ENCODE measurements at places on chromosomes 16 and 17. TPM values are rescaled to one million over a fixed set of nuclear protein-coding genes. Genes with fewer than 3 reads are reported as not detected.

The PRSS27 gene
- total RNA-seq: 1.3 TPM

DNA sequence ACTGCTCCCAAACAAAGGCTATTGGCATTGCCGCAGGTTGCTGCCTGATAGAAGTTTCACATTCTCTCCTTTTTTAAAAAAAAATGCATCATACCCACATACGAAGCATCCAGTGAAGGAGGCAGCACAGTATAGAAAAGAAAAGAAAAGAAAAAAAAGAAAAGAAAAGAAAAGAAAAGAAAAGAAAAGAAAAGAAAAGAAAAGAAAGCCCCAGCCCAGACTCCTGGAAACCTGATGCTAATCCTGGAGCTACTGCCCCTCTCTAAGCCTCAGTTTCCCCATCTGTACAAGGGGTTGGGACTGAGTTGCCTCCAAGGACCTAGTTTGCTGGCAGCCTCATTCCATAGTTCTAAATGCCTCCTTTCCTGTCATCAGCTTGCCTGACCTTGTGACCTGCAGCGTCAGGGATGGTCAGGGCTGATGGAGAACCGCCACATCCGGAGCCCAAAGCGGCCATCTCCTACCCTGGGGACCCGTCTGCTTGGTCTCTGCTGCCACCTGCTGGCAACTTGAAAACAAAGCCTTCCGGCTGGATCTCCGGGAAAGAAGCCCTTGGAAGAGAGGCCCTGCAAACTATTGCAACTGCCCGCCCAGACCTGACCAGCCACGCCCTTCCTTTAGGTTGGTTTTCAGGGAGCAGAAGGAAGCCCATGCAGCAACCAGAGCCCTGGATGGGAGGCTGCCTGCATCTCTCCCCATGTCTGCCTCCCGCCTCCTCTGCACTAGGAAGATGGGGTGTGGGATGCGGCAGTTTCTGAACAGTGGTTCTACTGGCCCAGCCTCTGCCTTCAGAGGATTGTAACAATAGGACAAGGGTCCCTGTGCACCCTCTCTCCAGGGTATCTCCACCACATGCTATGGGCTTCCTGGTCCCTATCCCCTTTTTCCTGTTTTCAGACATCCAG lies 13.0 kb downstream of the AIPL1 start:
- peak; percentile 86 for DNase-seq

DNA sequence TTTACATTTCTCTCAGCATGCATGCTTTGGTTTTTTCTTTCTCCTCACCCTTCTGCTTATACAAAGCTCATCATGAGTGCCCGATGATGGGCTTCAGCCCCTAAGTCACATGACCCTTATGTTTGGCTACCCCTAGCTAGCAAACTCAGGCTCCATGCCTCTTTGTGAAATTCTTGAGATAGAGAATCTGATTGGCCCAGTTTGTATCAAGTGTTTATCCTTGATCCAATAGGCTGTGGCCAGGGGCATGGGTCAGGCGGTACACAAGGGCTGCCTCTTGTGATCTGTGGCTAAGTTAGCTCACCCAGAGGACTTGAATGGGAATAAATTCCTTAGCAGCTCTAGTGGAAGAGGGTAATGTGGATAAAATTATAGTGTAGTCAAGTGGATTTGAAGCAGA lies 11.5 kb upstream of the TOX3 start:
- DNase-seq: no peak

DNA sequence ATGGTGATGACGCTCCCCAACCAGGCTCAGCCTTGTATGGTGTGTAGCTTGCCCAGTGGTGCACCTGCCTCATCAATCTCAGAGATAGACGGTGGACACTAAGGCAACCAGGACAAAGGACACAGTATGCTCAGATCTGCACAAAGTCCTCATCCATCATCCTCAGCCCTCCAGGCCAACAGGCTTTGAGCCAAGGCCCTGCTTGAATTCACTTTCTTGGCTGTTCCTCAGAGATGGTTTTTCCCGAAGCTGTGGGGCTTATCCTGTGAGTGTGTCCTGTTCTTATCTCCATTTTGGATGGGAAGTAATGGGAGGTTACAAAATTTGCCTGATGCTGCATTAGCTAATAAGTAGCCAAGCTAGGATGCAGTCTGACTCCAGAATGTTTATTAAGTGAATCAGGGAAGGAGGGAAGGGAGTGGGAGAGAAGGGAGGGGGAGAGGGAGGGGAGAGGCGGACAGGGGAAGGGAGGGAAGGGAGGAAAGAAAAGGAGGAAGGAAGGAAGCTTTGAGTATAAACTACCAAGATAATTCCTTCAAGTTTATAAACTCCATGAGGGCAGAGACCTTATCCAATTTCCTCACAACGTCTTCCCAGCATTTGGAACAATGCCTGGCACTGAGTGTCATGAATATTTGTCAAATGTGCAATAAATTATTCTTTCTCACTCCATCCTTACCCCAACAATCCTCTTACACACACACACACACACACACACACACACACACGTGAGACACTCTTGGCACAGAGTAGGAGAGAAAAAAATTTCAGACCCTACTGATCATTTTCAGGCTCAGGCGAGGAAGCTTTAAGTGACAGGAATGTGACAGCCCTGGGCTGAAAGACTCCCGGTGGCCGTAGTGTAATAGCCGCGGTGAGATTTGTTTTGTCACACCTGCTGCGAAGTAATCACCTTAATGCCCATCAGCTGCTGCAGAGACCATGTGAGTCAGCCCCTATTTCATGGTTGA lies 84.3 kb downstream of the BMERB1 start:
- DNase-seq: no peak

The IQCK gene
- 10.0 TPM for total RNA-seq

The TMEM88 gene
- 28.6 TPM for total RNA-seq

DNA sequence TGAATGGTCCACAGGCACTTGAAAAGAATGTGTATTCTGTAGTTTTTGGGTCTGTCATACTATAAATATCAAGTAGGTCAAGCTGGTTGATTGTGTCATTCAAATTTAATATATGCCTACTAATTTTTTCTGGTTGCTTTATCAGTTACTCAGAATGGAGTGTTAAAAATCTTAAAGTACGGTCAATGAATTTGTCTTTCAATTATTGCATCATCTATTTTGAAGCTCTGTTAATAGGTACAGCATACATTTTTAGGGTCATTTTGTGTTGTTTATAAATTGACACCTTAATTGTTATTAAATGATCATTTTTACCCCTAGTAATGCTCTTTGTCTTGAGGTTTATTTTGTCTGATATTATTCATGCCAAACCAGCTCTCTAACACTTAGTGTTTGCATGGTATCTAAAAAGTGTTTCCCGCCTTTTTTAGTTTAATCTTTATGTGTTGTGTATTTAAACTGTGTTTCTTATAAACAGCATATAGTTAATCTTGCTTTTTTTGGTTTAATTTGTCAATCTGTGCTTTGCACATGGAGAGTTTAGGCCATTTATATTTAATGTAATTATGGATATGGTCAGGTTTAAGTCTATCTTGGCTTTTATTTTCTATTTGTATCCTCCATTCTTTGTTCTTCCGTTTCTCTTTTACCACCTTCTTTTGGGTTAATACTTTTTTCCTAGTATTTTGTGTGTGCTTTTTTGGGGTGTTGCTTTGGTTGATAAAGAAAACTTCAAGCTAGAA lies 204.9 kb upstream of the EEF2KMT start:
- DNase-seq: no peak

The KRTAP16-1 gene
- not detected for total RNA-seq

The GPRC5B gene
- 41.1 TPM for total RNA-seq

DNA sequence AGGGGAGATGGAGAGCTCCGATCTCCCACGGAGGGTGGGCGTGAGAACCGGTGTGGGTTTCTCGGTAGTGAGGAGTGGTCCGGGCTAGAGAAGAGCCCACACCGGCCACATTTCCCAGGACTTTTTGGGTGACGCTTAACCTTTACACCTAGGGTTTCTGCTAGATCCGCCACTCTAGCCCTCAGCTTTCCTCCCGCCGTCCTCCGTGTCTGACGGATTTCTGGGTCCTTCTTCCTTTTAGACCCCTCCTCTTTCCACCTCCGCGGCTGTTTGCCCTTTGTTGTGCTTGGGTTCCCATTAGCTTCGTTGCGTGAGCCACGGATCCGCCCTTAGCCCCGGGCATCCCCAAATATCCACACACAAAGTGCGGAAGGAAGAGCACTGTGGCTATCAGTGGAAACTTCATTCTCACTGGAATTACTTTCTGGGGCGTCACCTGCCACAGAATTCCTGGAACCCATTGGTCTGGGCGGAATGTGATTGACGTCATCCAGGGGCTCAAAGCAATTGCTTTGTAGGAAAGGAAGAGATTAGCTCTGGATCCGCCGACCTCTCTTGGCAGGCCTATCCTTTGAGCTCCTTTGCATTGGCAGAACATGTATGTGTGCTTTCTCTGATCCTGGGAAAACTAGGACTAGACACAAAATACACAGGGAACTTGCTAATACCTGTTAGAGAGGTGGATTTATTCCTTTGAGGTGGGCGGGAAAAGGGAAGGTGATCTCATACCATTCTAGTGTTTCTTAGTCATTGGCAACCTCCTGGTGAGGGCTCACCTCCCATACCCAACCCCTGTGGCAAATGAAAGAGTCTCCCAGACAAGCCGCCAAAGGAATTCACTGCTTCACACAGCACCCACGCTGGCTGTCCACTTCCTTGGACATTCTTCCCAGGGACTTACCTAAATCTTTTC lies 654 bp downstream of the TNFAIP1 start:
- DNase-seq: peak; percentile 81

DNA sequence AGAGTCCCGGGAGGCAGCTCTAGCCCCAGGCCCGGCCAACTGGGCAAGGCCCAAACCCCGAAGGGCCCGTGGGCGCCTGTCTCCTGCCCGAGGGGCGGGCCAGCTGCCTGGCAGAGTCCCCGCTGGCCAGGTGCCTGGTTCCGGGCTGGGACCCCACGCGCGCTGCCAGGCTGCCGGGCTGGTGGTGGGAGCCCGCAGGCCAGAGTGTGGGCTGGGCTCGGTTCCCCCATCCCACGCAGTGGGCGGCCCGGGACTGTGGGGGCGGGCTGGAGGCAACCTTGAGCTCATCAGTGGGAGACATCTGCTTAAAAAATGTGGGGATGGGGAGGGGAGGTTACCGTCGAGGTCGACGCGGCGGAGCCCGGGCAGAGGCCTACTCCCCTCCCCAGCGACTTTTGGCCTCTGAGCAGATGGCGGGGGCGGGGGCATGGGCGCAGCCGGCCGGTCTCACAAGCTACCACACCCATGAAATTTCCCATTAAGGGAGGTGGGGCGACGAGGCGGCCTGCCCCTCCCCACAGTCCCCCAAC lies 176.4 kb upstream of the GSE1 start:
- DNase-seq: peak; percentile 65

- DNase-seq: no peak
These were observed 48.6 kb downstream of the FOXL1 start for GRCh38 chr16:86626966-86627365.

DNA sequence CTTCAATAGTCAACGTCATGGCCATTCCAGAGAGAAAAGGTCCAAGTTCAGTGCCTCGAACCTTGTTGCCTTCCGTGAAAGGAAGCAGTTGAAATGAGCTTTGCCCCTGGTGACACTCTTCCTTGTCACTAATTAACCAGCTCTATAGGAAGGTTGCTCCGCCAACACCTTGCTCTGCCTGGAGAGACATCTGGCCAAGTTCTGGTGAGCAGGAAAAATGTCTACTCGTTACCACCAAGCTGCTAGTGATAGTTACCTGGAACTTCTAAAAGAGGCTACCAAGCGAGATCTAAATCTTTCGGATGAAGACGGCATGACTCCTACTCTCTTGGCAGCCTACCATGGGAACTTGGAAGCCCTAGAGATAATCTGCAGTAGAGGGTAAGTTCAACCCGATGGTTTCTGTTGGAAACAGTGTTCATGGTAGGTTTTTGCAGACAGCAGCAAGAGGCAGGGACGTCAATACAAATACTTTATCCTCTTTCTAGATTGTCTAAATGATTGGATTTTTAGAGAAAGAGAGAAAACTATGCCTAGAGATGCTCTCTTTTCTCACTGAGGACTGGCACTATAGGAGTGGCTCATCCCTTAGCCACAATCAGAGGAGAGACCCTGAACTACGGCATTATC lies at the start of gene ANKS4B:
ANKS4B (plus strand) TSS at position 179 of the 630 bp plus-strand sequence; CDS start at position 218, 39 bp downstream.
- no peak for DNase-seq

GRCh38 chr17:56694825-56695224 lies 101.3 kb downstream of the NOG start:
- no peak for DNase-seq

The ZNF469 gene
- 5.2 TPM for total RNA-seq

- DNase-seq: no peak
These were observed 69.7 kb downstream of the STXBP4 start for GRCh38 chr17:55038291-55038690.

The CLEC18B gene
- 3.0 TPM for total RNA-seq

The COQ7 gene
- 18.7 TPM for total RNA-seq

- no peak for DNase-seq
These were observed 14.4 kb upstream of the CDIPT start for GRCh38 chr16:29877266-29877961.

DNA sequence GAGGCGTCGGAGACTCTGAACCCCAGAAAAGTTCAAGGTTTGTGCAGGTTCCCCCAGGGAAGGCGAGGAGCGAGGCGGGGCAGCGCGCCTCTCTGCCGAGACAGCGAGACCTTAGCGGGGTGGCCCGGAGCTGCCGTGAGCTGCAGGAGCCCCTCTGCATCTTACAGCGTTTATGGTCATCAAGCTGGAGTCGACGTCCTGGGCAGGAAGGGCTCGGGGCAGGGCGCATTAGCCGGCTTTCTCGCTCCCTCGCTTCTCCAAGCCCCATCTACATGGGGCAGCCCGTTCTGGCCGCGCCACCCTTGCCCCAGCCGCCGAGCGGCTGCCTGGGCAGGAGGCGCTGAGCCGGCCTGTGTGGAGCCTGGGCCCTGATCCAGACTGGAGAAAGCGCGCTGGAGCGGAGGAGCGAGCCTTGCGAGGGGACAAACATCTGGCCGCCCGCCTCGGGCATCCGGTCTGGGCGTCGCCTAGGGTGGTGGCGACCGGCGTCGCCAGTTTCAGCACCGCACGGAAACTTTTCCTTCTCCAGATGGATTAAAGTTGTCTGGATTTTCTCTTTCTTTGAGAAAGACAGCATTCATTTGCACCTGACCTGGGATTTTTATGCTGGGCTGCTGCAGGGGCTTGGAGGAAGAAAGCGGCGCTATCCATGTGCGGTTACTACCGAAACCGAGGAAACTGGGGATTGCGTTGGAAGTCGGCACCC lies 750 bp downstream of the TMEM132E start:
- peak; percentile 82 for DNase-seq

DNA sequence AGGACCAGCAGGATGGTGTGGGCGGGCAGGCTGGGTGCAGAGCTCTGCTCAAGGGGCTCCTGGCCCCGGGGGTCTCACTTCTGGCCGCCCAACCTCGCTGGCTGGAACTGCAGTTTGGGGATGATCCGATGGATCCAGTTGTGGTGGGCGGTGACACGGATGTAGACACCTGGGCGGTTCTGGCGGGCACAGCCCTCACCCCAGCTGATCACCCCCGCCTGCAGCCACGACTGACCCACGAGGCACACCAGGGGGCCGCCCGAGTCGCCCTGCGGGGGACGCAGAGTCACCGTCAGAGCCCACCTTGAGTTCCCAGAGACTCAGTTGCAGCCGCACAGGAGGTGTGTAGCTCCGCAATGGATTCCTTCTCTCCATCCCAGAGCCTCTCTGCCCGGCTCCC lies 7.5 kb downstream of the PRSS27 start:
- DNase-seq: no peak

GRCh38 chr16:19118938-19119431 lies 5.2 kb downstream of the ITPRIPL2 start:
- DNase-seq: peak; percentile 81
